HFFc6 (cell line): ENCODE measurements at places on chromosomes 16 and 17. TPM values are rescaled to one million over a fixed set of nuclear protein-coding genes. Genes with fewer than 3 reads are reported as not detected.

The DUS1L gene
- 68.3 and 74.3 TPM in 2 replicates for total RNA-seq

The C17orf78 gene
- total RNA-seq = not detected in 3 replicates

DNA sequence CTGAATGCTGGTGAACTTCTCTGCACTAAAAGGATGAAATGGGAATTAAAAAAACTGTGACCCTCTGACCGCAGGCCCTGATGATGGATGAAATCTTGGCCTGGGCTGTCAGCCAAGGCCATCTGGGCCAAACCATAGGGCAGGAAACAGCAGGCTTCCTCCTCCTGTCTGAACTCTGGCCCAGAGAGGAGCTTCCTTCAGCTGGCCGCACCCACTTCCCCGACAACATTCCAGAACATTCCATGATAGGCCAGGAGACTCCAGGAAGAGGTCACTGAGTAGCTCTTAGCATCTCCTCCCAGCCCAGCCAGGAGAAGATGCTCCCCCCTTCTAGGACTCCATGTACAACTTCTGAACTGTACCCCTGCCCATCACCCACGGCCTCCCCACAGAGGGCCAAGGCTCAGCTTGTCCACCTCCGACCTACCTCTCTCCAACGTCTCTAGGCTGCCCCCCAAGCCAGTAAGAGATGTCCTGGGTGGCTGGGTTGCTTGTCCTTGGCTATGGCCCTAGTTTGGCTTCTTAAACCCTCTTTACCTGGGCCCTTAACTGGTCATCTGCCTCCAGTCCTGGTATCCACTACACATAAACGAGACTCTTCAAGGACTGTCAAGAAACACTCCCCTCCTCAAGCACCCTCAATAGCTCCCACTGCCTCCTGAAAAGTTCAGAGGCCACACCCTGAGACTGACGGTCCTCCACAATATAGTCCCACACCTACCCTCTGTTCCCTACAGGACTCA, 1.7 kb downstream of the RPH3AL start:
- DNase-seq = peak; percentile 20

DNA sequence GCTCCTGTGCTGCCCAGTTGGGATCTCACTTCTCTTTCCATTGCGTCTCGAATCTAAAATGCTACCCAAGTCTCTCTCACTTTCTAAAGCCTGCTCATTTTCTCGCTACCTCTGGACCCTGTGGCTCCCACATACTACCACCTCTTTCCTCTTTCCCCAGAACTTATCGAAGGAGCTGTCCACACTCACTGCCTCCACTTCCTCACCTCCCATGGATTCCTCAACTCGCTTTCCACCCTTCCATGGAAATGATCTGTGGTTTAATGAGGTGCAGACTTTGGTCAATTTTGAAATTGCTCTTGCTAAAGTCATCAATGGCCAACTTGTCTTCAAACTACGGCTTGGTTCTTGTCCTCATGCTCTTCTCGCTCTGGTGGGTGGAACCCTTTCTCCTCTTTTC, 37.2 kb upstream of the ETV4 start:
- no peak for DNase-seq

- DNase-seq = no peak
These were observed 15.1 kb downstream of the FAM117A start for GRCh38 chr17:49748791-49749190.
